ENCODE measurements at places on chromosomes 1 and 21.

GRCh38 chr1:243705585-243705984, 144.5 kb downstream of the AKT3 start:
- DNase-seq: peak; percentile 96

DNA sequence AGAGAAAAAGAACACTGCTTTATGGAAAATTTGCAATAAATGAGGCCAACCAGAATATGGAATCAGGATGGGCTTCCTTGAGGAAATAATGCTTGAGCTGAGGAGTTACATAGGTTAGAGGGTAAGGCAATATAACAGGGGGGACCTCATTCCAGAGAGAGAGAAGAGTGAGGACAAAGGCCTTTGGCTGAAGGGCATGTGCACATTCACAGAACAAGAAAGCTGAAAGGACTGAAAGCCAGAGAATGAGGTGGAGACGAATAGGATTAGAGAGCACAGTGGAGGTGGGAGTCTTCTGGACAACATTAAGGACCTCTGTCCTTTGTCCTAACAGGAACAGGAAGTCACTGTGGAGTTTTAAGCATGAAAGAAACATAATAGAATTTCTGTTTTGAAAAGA, 60.7 kb upstream of the MROH9 start:
- DNase-seq: no peak

GRCh38 chr1:208004851-208005250, 93.9 kb upstream of the CD34 start:
- DNase-seq: no peak

GRCh38 chr1:160357286-160358002, 9.4 kb upstream of the NHLH1 start:
- no peak for DNase-seq

DNA sequence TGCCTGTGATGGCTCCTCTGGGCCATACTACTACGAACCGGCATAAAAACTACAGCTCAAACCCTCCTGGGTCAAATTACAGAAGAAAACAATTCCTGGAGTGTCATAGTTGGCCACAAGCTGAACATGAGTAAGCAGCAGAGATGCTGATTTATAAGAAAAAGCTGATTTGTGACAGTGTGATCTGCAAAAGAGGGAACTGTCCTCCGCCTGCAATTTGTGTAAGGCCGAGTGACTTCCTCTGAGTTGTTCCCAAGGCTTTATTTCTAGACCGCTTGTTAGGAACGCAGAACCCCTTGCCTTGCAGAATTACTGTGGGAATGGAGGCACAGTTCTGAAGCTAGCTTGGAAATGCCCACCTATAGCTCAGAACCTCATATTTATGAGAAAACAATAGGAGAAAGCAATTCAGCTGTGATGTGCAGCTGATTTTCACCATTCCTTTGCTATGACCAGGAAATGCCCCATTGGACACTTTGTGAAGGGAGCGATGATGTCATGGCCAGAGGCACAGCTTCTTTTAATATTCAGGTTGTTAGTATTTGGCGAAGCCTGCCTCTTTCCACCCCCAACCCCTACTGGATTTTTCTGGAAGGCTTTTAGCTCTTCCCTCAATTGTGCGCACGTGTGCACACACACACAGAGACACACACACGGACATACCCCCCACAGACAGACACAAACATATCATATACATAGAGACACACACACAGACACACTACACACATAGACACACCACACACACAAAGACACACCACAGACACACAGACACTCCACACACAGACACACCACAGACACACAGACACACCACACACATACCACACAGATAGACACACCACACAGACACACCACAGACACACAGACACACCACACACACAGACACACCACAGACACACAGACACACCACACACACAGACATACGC, 47.6 kb downstream of the IER5 start:
- no peak for DNase-seq

GRCh38 chr1:208000504-208000903, 89.6 kb upstream of the CD34 start:
- no peak for DNase-seq

DNA sequence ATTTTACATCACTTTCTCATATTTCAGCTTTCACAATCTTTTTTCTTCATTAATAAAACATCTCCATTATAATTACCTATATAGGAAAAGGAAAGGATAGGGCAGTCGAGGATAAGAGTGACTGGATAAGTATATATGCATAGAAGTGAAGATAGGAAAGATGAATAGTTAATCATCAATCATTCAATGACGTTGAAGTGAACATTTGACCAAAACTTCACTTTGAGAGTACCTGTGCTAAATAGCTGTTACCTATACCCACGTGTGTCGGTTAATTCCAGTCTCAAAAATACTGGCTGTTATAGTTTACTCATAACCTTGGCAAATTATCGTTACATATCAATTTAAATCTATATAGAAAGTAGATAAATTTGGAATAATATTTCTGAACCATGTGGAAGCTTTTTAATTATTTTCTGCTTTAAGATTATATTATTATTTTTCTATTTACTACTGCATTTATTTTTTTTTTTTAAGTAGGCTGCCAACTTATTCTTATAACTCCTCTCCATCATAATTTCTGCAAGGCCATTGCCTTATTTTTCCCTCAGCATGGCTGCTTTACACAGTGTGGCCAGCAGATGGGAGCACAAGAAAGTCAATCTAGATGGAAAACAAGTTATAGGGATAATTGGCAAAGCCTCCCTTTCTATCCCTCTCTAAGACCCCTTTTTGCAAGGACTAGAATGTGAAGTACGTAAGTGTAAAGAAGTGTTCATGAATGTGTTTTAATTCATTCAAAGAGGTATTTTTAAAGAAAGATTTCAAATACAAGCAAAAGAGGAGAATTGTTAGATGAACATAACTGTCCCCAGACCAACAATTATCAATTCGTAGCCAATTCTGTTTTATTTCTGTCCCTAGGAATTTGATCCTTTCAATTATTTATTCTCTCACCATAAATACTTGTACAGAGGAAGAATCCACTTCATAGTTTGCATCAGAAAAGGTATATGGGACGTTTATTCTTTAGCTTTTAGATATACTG, 290.4 kb downstream of the KCNT2 start:
- peak; percentile 52 for DNase-seq

DNA sequence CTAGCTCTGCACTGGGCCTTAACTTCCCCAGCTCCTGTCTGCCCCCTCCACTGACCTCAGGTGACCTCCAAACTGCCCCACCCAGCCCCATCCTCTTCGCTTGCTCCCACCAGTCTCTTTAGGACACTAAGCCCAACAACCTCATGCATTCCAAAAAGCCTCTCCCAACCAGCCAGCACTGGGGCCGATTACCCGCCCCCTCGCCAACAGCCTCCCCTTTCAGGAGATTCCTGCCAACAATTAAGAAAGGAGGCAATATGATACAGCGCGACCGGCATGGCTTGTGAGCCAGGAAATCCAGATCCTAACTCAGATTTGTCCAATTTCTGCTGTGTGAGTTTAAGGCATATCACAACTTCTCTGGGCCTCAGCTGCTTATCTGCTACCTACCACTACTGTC, 14.7 kb downstream of the KANK4 start:
- DNase-seq: no peak

DNA sequence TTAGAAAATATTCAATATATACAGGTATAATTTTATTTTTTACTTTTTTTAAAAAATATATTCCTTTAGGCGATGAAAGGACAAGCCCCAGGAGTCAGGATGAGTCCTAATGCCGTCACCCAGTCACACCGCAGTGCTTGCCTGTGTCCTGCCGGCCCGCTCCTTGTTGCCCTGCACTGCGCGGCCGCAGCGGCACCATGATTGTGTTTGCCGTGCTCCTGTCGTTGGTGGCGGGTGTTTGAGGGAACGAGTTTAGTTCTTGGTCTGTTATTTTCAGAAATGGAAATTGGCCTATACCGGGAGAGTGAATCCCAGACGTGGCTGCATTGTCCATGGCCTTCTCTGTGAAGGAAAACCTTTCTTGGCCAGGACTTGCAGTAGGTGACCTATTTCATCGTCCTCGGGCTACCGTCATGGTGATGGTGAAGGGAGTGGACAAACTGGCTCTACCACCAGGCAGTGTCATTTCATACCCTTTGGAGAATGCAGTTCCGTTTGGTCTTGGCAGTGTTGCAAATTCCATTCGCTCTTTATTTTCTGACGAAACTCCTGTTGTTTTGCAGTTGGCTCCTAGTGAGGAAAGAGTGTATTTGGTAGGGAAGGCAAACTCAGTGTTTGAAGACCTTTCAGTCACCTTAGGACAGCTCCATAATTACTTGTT, 45.9 kb upstream of the CRB1 start:
- DNase-seq: no peak

GRCh38 chr1:42923367-42924081, 35.1 kb downstream of the SLC2A1 start:
- DNase-seq: peak; percentile 45

GRCh38 chr1:172425339-172425738, 4.9 kb downstream of the C1orf105 start:
- no peak for DNase-seq

DNA sequence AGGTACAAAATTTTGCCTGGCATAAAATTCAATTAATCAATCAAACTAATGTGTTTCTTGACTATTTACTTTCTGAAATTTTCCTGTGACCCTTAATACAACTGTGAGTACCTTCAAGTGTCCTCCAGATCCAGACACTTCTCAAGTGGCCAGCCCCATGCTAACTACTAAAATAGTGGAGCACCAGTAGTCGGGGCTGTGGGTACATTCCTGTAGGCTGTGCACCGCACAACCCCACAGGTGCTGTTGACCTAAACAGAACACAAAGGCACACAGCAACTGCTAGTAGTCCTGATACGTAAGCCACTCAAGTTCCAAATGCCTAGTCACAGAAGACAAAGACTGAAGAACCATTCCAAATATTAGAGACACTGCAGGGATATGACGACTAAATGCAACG, 36.6 kb downstream of the TMEM50B start:
- DNase-seq: no peak

DNA sequence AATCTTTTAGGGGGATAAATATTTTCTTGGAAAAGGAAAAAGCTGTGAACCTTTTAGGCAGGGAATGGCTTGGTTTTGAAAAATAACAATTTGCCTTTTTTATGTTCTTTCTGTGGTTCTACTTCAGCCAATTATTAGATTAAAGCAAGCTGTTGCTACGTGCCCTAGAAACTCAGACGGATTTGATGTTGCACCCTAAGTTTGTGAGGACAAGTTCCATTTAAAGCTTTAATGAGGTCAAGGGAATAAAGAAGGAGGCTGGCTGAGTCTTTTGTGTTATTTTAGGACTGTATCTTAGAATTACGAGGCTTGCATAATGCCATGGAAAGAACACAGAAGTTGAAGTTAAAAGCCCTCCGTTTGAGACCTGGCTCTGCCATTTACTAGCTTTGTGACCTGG, 216.9 kb downstream of the NUF2 start:
- no peak for DNase-seq

- no peak for DNase-seq
Measured at GRCh38 chr1:182889997-182890396, 50.9 kb downstream of the DHX9 start.

DNA sequence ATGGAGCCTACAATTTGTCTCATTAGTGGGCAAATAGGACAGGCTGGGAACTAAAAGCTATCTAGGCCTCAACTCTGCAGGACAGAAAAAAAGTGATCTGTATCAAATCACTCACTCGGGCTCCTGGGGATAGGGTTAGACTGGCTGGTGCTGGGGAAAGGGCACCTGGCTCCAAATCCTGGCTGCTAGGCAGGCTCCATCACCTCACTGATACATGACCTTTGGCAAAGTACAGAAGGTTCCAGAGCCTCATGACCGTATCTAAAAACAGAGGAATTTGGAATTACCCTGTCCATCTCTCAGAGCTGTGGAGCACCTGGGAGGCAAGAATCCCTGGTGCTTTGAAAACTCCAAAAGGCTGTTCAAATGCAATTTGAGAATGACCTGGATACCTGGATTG, 51.7 kb downstream of the SUSD4 start:
- no peak for DNase-seq

- DNase-seq: no peak
Measured at GRCh38 chr1:178530502-178530901, 17.6 kb downstream of the TEX35 start.

GRCh38 chr1:111603979-111604378, 15.6 kb upstream of the RAP1A start:
- no peak for DNase-seq

DNA sequence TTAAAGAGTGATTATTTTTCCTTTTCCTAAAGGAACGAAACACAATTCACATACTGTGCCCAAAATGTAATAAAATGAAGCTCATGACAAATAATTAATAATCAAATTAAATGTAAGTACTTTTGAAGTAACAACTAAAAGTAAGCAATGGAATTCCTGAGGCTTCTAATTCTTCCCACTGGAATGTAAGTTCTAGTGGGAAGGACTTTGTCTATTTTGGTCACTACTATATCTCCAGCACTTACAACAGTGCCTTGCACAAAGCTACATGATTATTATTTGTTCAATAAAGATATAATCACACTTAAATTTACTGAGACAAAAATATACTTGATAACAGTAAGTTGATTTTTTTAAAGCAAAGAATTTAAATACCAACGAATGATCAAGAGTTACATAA, 128.8 kb downstream of the COQ8A start:
- no peak for DNase-seq

DNA sequence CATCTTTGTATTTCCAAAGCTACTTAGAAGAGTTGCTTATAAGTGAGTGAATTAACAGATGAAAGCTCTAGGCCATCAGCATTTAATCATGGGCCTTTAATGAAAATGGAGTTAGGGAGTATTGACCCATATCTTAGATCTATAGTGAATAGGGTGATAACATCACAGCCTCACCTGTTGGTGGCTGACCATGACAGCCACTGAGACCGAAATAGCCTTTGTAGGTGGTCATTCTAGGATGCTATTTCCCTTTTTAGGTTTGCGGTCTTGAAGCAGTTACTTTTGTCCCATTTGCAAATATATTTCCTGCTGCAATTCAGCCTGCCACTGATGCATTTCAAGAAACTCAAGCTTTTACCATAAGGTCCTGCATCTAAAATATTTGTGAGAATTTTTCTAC, 410.1 kb upstream of the LYPLAL1 start:
- no peak for DNase-seq

- no peak for DNase-seq
Measured at GRCh38 chr21:33949516-33950430, 34.2 kb upstream of the ATP5PO start.

GRCh38 chr1:112946683-112947082, 9.3 kb downstream of the SLC16A1 start:
- no peak for DNase-seq
